ENCODE measurements at places on chromosomes 5 and 9. TPM values are rescaled to one million over a fixed set of nuclear protein-coding genes. Genes with fewer than 3 reads are reported as not detected.

Gene LEAP2
- 0.19 TPM for total RNA-seq

Gene GAS1
- 1.2 TPM for total RNA-seq

Gene SPATA31A3
- total RNA-seq = not detected

Gene OLFM1
- total RNA-seq = 0.56 TPM

Gene SPATA31E1
- total RNA-seq = not detected

Gene SUSD1
- 32.1 TPM for total RNA-seq

Gene MTMR12
- 30.1 TPM for total RNA-seq

Gene PCDHA8
- total RNA-seq = 0.09 TPM

Gene PCDHGB7
- 5.8 TPM for total RNA-seq

Gene FIBCD1
- 0.19 TPM for total RNA-seq

Gene PCDHGB3
- 3.1 TPM for total RNA-seq

Gene P4HA2
- total RNA-seq = 64.3 TPM

Gene TTC23L
- not detected for total RNA-seq

Gene IL4
- total RNA-seq = not detected

Gene FOXD4L3
- not detected for total RNA-seq

Gene SHROOM1
- 4.2 TPM for total RNA-seq

Gene ANKRD31
- total RNA-seq = not detected

Gene ADAMTS13
- total RNA-seq = 1.3 TPM

Measured in endothelial cell of coronary artery (primary cell).